Thymus (tissue), 14 donors: ENCODE measurements at places on chromosomes 2 and 18. TPM values are rescaled to one million over a fixed set of nuclear protein-coding genes. Genes with fewer than 3 reads are reported as not detected.

Gene DSG1
- total RNA-seq, result 0.61 TPM

Gene SERPINB12
- total RNA-seq, result 2.6 TPM

Gene TCF7L1
- 0.90 TPM for total RNA-seq

Gene TTR
- total RNA-seq, result 1.5 TPM

Gene STARD6
- 0.09 TPM for total RNA-seq

Gene SLC14A1
- 2.8 TPM for total RNA-seq

Gene MC4R
- 0.33 TPM for total RNA-seq

Gene RMND5A
- 126 TPM for total RNA-seq

DNA sequence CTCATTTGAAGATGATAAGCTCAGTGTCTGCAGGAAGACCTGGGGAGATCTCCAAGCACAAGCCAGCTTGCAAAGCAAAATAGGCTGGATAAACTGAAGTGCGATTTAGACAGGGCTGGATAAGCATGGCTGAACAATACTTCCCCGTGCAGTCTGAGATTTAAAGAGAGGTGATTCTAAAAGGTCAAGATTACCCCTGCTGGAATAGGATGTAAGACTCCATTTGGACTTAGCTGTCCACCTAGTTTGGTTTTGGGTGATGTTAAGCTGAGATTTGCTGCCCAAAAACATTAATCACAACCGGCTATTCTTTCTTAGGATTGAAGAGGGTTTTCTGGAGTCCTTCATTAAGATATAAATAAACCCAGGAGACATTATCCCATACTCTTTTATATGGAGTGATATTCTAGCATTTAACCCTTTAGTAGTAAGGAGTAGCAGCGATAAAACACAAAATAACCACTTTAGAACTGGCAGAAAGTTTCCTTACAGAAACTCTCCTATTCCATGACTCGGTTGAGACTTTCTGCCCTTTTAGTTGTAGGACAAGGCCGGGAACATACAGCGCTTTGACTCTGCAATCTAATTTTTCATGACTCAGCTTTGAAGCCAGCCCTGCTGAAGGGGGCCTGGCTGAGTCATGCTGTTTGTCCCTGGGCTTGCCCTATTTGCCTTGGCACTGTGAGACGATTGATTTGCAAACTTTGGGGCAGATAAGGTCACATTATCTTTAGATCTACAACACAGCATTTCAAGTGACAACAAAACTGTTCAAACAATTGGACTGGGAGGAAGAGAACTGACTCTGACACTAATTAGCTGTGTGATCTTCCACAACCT is 238.2 kb downstream of the GCA start:
- no peaks in the 10 kb centered on the region for H3K27me3 ChIP-seq
- no peaks in the 10 kb centered on the region for H3K4me1 ChIP-seq
- no peaks in the 10 kb centered on the region for H3K36me3 ChIP-seq
- H3K4me3 ChIP-seq, result no peak overlapping the region
- H3K27ac ChIP-seq, result no peak overlapping the region
- DNase-seq, result no peak

DNA sequence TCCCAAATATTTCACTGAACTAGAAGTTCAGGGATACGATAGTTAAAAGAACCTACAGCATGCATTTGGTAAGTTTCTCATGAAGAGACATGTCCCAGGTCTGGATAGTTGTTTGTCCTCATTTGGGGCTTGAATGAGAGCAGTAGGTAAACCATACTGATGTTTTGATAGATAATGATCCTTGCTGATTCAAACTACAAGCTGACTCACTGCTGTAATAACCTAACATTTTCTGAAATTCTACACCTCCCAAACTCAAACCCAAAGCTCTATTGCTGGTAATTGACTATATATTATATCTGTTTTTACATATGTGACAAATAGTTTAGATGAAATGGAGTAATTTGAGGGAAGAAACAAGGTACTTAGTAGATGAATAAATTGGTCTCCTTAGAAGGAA is 154.1 kb upstream of the BOD1L2 start:
- DNase-seq, result no peak
- H3K4me1 ChIP-seq, result no peaks in the 10 kb centered on the region
- H3K27me3 ChIP-seq, result no peaks in the 10 kb centered on the region
- no peaks in the 10 kb centered on the region for H3K36me3 ChIP-seq
- no peak overlapping the region for H3K27ac ChIP-seq

DNA sequence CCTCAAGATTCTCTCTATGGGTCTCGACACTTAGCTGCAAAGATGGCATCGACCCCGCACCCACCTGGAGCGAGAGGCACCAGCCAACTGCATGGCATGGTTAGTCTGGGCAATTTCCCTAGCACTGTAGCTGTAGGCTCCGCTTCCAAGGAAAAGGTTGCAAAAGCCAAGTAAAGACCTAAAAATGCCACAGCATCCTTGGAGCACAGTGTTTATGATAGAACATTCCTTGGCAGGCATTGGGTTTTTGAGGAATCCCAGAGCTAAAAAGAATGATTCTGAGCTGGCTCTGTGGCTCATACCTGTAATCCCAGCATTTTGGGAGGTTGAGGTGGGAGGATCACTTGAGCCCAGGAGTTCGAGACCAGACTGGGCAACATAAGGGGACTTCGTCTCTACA is 22.9 kb downstream of the QPCT start:
- H3K27me3 ChIP-seq, result no peaks in the 10 kb centered on the region
- H3K36me3 ChIP-seq, result no peaks in the 10 kb centered on the region
- H3K4me1 ChIP-seq, result no peaks in the 10 kb centered on the region
- no peak for DNase-seq
- no peak overlapping the region for H3K27ac ChIP-seq

DNA sequence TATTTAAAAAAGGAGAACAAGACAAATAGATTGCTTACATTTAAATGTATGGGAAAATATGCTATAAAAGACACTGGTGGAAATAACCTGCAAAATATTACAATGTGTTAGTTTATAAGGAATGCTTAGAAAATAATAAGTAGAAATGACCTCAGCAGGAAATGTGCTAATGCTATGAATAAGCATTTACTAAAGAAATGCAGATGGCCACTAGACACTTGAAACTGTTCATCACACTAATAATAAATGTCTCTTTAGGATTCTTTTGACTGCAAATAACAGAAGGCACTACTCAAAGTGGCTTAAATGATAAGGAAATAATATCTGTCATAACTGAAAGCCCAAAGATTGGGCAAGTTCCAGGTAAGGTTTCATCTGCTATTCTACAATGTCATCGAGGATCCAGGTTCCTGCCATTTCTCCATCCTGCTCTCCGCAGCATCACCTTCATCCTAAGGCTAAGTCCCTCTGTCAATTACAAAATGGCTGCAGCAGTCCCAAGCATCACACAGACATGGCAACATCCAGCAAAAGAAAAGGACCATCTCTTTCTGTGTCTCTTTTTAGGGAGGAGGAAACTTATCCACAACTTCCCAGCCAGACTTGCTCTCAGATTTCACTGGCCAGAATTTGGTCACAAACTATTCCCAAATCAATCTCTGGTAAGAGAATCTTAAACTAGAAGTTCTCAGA is 21.9 kb downstream of the METTL8 start:
- H3K27me3 ChIP-seq, result no peaks in the 10 kb centered on the region
- no peak overlapping the region for H3K27ac ChIP-seq
- no peak for DNase-seq
- no peak overlapping the region for H3K4me3 ChIP-seq
- H3K36me3 ChIP-seq, result no peaks in the 10 kb centered on the region

DNA sequence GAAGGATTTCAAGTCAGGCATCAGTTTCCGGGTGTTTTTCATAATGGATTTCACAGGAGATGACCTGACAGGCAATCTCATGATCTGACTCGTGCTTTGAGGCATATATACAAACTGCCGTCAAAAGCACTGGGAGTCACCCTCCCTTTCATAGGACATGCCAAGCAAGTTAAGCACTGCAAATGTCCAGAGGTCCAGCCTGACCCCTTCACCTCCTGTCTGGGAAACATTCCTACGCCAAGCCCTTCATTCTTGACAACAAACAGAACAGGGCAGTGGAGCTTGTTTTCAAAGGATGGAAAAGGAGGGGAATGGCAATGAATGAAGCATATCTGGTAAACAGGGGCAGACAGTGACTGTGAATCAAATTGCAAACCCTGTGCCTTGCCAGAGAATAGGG is 963.6 kb downstream of the BCL11A start:
- H3K4me1 ChIP-seq, result peaks cover 3% of the 10 kb centered on the region
- DNase-seq, result no peak
- H3K36me3 ChIP-seq, result no peaks in the 10 kb centered on the region
- no peaks in the 10 kb centered on the region for H3K27me3 ChIP-seq

GRCh38 chr2:19815746-19816145 is 86.0 kb downstream of the TTC32 start:
- H3K36me3 ChIP-seq, result no peaks in the 10 kb centered on the region
- no peaks in the 10 kb centered on the region for H3K4me1 ChIP-seq
- H3K27ac ChIP-seq, result no peak overlapping the region
- DNase-seq, result no peak
- H3K27me3 ChIP-seq, result no peaks in the 10 kb centered on the region

- no peaks in the 10 kb centered on the region for H3K27me3 ChIP-seq
- H3K36me3 ChIP-seq, result no peaks in the 10 kb centered on the region
- peaks cover 13% of the 10 kb centered on the region for H3K4me1 ChIP-seq
- H3K4me3 ChIP-seq, result no peak overlapping the region
These were observed 74.4 kb upstream of the MAP4K4 start for GRCh38 chr2:101623031-101623521.

GRCh38 chr2:159003555-159003954 is 35.1 kb downstream of the TANC1 start:
- H3K36me3 ChIP-seq, result no peaks in the 10 kb centered on the region
- H3K4me3 ChIP-seq, result no peak overlapping the region
- no peak for DNase-seq
- H3K27ac ChIP-seq, result no peak overlapping the region
- H3K4me1 ChIP-seq, result peaks cover 3% of the 10 kb centered on the region

DNA sequence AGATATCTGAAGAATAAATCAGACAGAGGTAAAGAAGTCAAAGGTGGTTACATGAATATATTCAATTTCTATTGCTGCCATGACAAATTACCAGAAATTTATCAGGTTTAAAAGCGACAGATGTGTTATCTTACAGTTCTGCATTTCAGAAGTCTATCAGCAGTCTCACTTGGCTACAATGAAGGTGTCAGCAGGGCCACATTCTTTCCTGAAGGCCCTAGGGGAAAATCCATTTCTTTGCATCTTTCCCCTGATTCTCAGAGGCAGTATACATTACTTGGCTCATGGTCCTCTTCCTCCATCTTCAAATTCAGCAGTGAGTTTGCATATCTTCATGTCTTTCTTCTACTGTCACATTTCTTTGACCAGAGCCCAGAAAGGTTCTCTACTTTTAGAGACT is 145.8 kb upstream of the GULP1 start:
- no peaks in the 10 kb centered on the region for H3K36me3 ChIP-seq
- DNase-seq, result no peak
- H3K4me1 ChIP-seq, result no peaks in the 10 kb centered on the region
- no peak overlapping the region for H3K27ac ChIP-seq
- no peak overlapping the region for H3K4me3 ChIP-seq
